ENCODE measurements at places on chromosomes 7 and 10.
A peak's percentile ranks its signal among the peaks of the same experiment; 100 is the strongest.

GRCh38 chr7:158325530-158326381 lies 261.9 kb downstream of the PTPRN2 start:
- no peak for DNase-seq

DNA sequence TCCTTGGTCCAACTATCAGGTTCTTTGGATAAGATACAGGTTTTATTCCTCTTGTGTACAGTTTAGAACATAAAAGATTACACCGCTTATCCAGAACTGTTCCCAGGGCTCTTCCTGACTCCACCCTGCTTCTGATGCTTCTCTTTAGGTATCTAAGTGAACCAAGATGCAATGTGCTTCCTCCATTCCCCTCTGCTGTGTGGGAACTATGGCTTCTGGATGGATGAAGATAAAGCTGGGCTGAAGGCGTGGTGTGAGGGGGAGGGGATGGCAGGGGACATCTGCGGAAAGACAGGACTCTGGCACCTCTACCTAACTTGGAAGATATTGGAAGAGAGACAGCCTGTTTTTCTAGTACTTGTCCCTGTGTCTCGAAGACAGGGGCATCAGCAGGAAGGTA lies 209.9 kb upstream of the TBX20 start:
- no peak for DNase-seq

DNA sequence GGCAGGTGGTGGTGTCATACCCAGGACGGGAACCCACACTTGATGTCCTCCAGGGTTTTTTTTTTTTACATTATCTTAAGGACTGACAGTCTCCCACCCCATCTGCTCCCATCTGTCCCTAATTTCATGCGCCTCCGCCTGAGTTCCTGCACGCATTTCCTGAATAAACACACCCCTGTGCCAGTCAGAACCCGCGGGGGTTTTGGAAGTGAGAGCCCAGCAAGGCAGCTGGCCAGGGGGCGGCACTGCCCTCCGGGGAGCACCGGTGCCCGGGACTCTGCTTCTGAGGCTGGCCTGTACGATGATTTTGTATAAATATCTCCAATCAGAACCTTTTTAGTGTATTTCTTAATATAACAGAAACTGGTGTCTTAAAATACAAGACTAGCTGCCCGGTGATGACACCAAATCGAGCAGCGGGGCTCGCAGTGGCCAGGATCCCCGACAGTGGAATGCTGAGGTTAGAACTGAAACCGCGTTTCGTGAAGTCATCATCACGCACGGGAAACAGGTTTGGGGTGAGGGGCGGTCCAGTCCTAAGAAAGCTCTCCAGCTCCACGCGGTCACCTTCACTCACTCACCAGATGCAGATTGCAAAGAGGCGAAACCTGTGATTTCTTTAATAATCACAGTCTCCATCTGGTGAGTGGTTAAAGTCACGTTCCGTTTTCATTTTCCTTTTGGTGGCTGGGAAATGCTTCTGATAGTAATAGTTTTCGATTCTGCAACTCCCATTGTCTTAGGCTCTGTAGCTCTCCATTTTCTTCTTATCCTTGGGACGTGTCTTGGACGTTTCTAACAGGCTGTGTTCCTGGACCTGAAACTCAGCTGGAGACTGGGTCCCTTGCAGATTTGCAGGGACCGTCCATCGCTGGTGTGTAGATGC lies 19.7 kb downstream of the BNIP3 start:
- no peak for DNase-seq

- no peak for DNase-seq
Measured at GRCh38 chr7:38905056-38905759, 3.8 kb downstream of the VPS41 start.

DNA sequence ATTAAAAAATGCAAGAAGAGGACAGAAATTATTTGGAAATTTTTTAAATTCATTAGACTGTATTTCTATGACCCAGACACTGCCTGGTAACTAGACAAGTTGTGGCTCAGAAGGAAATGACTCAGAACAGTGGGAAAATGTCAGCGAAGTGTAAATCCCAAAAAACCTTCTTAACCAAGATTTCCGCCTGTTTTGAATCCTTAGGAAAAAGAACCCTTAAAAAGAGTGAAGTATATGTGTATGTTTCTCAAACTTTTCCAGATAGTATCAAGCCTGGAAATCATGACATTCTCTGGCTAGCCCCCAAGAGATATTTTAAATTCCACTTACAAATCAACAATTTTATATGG lies 42.7 kb upstream of the PLXNA4 start:
- DNase-seq, result peak; percentile 11

DNA sequence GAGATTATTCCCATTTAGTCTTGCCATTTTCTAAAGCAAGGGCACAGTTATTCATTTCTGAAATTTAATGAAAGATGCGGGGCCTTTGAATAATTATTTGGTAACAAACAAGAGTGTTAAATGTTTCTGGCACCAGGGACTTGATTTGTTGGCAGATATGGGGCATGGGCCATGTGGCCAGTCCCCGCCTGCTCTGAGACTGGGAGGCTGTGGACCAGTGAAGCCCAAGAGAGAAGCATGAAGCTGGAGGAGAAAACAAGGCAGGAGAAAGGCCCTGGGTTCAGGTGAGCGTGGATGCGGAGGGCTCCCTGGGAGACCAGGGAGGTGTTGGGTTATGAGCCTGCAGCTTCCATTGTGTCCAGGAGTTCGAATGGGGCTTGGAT lies 378.5 kb downstream of the TCERG1L start:
- DNase-seq, result no peak

- DNase-seq, result no peak
Measured at GRCh38 chr7:77995717-77996116, 197.1 kb downstream of the PHTF2 start.

- DNase-seq, result no peak
Measured at GRCh38 chr10:21171197-21171935, 274.3 kb upstream of the NEBL start.

DNA sequence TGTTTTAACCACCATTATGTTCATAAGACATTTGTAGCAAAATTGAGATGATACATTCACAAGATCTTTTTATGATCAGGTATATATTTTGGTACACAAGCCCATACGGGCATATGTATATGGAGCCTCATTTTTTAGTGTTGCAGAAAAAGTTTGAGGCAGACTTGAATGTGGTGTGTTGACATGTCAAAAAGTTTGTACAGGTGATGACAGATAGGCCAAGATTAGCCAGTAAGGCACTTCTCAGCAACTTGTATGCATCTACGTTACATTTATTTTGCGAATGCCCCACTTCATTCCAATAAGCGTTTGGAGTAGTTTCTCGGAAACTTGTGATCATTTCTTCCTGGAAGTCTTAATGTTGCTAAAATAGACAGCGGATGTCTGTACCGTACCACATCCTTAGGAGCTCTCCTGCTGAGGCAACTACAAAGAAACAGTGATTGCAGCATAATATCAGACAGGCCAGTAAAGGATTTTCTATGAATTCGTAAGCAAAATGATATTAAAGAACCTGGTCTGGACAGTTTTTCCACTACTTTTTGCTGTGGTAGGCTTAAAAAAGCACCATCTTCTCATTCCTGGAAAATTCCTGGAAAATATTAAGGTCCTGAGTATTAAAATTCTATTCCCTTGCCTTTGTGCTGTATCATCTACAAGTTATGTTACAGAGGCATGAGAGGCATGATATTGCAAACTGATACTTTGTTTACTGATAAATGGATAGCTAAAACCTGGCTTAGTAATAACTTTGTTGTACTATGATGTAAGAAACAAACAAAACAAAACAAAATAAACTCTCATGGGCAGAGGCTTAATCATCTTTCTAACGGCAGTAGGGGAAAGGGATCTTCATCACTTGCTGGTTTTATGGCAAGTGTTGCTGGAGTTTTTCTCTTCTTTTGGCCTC lies 153.6 kb downstream of the HDAC9 start:
- DNase-seq, result no peak

- DNase-seq, result no peak
Measured at GRCh38 chr7:20793248-20793647, 6.6 kb upstream of the SP8 start.

DNA sequence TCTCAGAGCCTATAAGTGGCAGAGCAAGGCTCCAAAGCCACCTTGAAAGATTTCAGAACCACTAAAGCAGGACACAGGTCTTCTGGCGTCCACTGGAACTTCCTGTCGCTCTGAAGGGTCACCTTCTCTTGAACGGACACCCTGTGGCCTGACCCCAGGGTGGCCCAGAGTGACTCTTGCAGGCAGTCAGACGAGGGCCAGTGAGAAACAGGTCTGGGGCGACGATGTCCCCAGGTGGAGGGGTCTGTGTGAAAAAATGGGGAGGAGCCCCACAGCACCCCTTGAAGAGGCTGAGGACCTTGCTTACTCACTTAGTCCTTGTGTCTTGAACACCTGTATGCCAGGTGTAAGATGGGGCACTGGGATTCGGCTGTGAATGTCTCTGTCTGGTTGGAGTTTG lies 946 bp upstream of the RASGEF1A start:
- no peak for DNase-seq
